Stimulated activated CD8-positive, alpha-beta memory T cell treated with anti-CD3 and anti-CD28 coated beads, Interleukin-4, amount 100 ng/mL, for 1 hour (primary cell): ENCODE measurements at places on chromosomes 7 and 10.

DNA sequence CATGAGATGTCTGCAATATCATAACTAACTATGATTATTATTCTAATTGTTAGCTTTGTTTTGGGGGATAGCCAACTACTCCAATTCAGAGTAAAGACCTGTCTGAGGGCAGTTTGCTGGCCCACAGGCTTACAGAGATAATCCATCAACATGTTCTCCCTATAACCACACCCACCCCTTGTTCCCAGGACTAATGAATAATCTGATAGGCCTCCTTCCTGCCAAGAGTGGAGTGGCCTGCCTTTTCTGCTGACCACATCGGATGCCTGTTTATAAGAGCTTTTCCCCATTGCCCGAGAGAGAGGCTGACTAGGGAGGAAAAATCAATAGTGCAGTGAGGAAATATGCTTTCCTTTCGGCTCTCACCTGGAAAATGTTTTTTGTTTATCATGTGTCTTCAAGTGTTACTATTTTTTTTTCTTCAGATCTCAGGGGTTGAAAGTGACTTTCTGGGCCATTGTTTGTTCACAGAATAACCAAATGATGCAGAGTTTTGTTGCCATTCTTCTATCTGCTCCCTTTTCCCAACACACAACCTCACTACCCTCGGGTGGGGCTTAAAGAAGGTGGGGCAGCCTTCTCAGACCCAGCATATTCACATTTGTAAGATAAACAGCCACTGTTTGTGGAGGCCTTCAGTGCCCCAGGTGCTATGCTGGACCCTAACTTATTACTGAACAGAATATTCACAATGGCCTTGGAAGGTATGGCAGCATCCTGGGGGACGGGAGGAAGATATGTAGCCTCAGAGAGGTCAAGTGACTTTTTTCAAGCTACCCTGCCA, 38.4 kb downstream of the PLPP4 start:
- no peak for DNase-seq

DNA sequence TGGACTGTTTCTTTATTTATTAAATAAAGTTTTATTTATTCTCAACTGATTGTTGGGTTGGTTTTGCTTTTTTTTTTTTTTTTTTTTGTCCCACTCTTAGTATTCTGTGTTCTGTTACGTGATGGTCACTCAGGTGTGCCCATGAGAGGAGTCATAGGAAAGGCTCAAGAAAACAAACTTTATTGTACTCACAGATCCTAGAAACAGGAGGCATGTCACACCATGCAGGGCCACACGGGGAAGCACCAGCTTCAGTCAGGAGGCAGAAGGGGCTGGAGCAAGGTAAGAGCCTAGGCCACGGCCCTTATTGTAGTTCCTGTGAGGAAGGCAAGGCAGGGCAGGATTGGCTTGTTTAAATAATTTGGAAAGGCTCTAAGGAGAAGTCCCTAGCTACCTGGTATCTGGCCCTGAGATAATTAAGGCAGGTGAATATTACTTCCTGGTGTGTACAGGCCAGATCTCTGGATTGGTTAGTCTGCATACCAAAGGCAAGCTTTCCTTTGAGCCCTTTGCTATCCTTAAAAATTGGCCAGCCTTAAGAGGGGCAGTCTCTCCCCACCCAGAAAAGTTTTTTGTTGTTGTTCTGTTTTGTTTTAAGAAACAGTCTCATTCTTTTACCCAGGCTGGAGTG, 8.3 kb downstream of the ATOH7 start:
- DNase-seq: no peak

DNA sequence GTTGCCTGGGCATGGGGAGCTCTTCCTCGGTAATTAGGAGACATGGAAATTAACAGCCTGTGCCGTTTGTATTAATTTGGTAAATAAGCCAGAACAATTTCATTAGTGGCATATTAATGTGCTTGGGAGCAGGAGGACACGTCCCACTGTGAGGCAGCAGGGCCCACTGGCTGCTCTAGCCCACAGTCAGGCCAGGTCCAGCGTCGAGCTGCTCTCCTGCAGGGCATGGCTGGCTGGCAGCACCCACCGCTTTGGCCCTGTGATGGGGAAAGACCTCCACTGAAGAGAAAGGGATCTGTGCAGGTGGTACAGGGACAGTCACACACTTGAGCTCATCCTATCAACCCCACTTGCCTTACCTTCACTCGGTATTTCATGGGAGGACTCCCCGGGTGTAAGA, 37.5 kb upstream of the LRRC4 start:
- DNase-seq: no peak

- DNase-seq: no peak
These were observed 59.6 kb upstream of the EBF3 start for GRCh38 chr10:130023454-130024230.

GRCh38 chr7:2645274-2645868, 13.6 kb downstream of the TTYH3 start:
- DNase-seq: no peak

DNA sequence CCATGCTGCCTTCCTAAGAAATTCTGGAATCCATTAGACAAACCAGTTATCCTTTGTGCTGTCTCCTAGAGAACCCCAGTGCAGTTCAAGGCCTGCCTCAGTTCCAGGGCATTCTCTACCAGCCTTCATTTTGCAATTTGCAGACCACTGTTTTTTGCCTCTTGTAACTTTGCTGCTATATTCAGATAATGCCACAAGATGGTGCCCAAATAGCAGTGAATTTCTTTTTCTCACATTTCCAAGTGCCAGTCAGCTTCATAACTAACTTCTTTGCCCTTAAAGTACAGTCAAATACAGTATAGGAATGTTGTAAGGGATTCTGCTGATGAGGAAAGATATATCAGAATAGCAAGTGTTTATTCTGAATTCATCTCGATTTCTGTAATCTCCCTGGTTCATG, 25.2 kb downstream of the LOXL4 start:
- DNase-seq: no peak

DNA sequence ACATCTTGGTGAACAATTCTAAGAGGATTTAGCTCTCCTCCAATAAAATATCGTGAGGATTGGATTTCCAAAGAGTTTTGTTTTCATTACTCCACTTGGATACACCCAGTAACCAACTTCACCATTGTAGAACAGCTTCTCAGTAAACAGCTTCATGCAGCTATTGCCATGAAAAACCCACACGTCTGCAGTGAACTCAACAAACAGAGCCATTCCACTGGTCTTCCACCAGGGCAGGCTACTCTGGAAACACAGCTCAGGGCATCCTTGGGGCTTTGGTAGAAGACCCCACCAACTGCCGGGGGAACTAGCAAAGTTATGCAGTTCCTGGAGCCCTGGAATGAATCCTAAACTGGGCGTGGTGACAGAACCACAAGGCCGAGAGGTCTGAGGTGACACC, 77.4 kb downstream of the CALN1 start:
- no peak for DNase-seq

DNA sequence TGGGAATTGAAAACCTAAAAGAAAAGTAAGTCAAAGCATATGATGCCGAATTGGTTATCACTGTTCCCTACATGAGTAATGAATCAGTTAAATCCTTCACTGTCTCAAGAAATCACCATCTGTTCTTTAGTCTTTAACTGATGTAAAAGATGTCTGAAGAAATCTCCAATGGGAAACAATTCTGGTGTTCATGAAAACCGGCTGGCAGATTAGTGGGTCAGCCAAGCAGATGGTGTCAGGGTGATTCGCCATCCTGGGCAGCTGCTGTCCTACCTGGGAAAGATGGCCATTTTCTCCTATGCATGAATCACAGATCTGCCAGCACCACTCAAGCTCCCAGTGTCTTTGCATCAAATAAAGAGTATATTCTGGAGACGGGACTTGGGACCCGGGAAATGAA, 925.2 kb upstream of the GHITM start:
- no peak for DNase-seq

GRCh38 chr10:133346413-133346812, 760 bp upstream of the PRAP1 start:
- DNase-seq: no peak

- DNase-seq: no peak
These were observed 194.8 kb upstream of the PTN start for GRCh38 chr7:137538361-137538762.

GRCh38 chr10:31999070-31999660, 57.1 kb downstream of the KIF5B start:
- DNase-seq: no peak

- DNase-seq: no peak
These were observed 35.5 kb downstream of the COA1 start for GRCh38 chr7:43693687-43694398.

DNA sequence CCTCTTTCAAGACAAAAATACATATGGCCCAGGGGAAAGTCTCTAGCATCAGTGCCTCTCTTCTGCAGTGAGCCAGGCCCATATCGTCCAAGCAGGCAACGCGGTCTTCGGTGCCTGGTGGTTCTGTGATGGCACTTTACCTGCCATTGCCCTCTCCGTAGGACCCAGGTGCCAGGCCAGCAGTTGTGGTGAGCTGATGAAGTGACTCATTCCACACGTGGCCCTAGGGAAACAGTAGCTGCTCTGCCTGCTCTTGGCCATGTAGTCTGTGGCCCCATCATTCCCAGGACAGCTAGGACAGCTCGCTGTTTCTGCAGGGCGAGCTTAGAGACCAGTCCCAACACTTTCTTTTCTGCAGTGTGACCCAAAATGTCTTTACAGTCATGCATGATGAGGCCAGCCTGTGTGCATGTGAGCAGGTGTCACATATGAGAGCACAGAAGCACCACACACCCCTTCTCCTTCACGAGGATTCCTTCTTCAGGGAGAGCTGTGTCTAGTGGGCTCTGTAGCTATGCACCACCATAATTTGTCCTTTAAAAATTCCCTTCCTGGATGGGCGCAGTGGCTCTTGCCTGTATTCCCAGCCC, 39.0 kb downstream of the SVIL start:
- no peak for DNase-seq

- DNase-seq: no peak
These were observed 67.2 kb upstream of the POT1 start for GRCh38 chr7:124996778-124997177.

DNA sequence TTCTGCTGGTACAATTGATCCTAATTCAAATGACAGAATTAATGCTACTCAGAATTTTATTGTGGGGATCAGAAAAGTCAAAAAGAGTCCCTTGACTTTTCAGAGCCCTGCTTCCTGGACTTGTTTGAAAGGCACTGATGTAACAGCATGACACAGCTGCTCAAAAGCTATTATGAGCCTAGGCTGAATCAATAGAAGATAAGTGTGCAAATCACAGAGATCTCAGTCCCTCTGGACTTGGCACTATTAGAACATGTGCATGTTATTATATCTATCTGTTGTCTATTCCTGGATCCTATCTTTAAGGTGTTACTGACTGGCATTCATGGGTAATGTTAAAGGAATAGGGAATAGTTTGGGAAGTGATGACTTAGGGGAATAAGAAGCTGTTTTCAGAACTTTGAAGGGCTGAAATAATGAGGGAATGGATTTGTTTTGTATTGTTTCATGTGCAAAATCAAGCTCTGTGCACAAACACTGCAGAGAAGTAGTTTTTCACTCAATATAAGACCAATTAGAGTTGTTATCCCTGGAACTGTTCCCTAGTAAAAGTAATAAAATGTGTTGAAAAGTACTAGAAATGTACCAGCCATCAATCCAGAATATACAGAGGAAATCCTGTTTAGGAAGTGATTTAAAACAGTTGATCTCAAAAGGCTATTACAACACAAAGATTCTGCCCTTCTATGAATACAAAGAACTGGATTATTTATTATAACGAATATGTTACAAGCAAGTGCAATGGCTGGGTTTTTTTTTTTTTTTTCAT, 814.9 kb upstream of the C7orf33 start:
- DNase-seq: no peak
